ENCODE measurements at places on chromosomes 5 and 9.

- DNase-seq, result no peak
Observed at GRCh38 chr5:137696481-137696880, 39.4 kb downstream of the KLHL3 start.

DNA sequence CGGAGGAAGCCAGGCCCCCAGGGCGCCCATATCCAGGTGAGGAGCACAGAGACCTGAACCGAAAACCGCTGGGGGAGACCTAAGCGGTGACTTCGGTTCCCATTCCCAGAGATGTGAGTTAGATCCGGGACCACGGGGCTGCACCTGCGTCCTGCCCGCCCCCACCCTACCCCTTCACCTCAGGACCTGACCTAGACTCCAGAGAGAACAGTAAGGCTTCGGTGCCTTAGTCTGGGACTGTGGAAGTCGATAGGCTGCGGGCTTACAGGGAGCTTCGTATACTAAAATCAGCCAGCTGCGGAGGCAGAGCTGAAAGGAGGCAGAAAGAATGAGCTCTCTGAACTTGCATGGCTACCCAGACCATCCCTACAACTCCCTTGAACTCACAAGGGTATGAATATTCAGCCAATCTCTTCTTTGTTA is 518 bp upstream of the FAM13B start:
- DNase-seq, result no peak

DNA sequence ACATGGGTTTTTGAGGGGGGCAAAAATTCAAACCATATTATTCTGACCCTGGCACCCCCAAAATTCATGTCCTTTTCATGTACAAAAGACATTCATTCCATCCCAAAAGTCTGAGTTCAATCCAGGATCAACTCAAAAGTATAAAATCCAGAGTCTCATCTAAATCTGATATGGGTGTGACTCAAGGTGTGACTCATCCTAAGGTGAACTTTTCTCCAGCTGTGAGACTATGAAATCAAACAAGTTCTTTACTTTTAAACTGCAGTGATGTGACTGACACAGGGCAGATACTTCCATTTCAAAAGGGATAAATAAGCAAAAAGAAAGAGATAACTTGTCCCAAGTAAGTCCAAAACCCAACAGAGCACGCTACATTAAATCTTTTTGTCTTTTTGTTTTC is 20.6 kb upstream of the CYLC2 start:
- no peak for DNase-seq

- DNase-seq, result no peak
Observed at GRCh38 chr5:168282120-168282519, 9.3 kb upstream of the WWC1 start.

GRCh38 chr9:130741024-130741305 is 47.4 kb downstream of the EXOSC2 start:
- DNase-seq, result no peak
